ENCODE measurements at places on chromosomes 2 and 18.
A peak's percentile ranks its signal among the peaks of the same experiment; 100 is the strongest.

DNA sequence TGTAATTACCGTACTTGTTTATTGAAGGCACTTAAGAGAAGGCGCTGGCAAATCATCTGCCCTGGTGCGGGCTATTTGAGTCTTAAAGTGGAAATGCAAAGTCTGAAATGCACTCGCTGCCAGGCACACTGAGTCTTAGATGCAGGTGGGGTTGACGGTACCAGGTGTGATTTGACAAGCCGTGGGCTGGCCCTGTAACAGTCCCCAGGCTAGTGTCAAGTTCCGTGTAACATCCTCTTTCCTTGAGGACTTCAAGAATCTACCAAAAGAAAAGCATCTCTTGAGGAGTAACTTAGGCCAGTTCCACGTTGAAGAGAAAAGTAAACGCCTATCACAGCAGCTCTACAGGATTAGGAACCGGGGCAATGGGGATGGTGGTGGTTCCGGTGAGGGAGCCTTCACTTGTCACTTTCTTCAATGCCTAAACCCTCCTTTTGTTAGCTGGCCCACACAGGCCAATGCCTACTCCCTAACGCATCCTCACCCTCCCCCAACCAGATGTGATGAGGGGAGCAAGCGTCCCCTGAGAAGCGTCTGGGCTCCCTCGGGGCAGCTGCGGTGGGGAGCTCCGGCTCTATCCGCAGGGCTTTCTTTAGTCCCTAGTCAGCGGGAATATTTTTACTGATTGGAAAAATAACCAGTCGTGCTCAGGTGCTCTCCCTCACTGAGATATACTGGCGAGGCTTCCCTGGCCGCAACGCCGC, 1.5 kb upstream of the UGP2 start:
- DNase-seq, result no peak

DNA sequence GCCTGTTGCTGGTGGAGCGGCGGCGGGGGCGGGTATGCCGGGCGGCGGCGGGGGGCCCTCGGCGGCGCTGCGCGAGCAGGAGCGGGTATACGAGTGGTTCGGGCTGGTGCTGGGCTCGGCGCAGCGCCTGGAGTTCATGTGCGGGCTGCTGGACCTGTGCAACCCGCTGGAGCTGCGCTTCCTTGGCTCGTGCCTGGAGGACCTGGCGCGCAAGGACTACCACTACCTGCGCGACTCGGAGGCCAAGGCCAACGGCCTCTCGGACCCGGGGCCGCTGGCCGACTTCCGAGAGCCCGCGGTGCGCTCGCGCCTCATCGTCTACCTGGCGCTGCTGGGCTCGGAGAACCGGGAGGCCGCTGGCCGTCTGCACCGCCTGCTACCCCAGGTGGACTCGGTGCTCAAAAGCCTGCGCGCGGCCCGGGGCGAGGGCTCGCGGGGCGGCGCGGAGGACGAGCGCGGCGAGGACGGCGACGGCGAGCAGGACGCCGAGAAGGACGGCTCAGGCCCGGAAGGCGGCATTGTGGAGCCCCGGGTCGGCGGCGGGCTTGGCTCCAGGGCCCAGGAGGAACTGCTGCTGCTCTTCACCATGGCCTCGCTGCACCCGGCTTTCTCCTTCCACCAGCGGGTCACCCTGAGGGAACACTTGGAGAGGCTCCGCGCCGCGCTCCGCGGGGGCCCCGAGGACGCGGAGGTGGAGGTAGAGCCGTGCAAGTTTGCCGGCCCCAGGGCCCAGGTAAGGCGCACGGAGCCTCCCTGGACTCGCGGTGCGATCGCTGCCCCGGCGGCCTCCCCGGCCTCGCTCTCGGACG, 1.0 kb downstream of the ZCCHC2 start:
- DNase-seq, result peak; percentile 67

- no peak for DNase-seq
Observed at GRCh38 chr18:71625556-71626090, 918.5 kb downstream of the CBLN2 start.

GRCh38 chr2:183035954-183036669, 2.1 kb downstream of the NCKAP1 start:
- no peak for DNase-seq

- DNase-seq, result no peak
Observed at GRCh38 chr2:30886080-30886479, 78.8 kb upstream of the CAPN13 start.

DNA sequence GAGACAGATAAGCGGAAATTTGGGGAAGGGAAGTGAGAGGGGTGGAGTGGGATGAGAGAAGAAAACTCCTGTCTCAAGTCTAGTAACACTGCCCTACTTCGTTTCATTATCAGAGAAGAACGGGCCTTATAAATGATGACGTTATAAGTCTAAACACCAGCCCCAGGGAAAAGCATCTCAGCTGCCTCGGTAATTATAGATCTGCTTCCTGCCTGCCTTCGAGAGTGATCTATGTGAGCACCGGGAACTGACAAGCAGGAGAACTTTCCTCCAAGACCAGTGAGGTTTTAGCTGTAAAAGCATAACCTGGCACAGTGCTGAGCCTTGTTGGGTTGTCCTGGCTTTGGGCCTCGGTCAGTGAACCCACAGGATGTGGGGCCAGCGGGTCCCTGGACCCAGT, 227.9 kb upstream of the SIX2 start:
- no peak for DNase-seq

- DNase-seq, result no peak
Observed at GRCh38 chr2:118807668-118808428, 39.6 kb downstream of the EN1 start.

- no peak for DNase-seq
Observed at GRCh38 chr18:51059969-51060368, 30.0 kb downstream of the SMAD4 start.

DNA sequence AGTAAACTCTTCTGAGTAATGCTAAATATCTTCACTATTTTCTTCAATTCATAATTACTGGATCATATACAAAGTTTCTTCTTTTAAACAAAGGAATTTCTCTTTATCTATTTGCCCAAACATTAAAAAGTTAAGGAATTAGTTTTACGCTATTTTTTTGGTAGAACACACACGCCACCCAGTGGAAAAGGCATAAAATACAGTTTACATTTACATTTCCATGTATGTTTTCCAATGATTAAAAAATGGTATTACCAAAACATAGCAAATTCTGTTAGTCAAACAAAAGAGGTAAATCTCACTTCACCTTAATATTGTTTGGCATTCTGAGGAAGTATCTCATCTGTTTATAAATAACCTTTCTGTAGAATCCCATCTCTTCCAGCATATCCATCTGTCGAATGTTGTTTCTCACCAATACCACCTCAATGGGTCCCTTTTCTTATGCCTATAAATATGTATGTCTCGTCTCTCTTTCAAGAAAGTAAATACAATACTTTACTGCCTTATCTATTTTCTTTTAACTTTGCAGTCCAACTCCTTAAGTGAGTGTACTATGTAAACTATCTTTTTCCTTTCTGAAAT, 7.2 kb downstream of the BOLL start:
- no peak for DNase-seq

DNA sequence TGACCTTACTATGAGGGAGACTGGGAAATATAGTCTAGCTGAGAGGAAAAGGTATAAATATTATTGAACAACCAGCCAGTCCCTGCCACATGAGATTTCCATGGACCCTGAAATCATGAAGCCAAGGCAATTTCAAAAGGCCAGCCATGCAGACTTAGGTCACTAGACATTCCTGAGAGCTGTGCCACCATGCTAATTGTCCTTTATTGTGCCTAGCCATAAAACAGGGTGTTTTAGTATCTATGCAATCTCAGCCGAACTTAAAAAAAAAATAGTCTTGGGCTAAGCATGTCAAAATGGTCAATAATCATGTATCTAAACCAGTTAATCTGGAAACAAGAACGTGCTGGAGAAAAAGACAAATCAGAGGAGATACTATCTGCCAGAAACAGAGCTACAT, 269.5 kb downstream of the LNPK start:
- no peak for DNase-seq

DNA sequence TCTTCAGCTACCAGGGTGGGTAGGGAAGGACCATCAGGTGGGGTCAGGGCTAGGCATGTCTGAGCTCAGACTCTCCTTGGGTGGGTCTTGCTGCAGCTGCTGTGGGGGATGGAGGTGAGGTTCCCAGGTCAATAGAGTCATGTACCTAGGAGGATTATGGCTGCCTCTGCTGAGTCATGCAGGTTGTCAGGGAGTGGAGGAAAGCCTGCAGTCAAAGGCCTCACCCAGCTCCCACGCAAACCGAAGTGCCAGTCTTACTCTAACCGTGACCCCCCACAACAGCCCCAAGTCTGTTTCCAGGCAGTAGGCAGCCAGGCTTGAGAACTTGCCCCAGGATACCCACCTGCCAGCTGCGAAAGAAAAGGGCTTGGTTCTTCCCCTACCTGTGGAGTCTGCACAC, 113.6 kb upstream of the GALNT5 start:
- DNase-seq, result no peak

DNA sequence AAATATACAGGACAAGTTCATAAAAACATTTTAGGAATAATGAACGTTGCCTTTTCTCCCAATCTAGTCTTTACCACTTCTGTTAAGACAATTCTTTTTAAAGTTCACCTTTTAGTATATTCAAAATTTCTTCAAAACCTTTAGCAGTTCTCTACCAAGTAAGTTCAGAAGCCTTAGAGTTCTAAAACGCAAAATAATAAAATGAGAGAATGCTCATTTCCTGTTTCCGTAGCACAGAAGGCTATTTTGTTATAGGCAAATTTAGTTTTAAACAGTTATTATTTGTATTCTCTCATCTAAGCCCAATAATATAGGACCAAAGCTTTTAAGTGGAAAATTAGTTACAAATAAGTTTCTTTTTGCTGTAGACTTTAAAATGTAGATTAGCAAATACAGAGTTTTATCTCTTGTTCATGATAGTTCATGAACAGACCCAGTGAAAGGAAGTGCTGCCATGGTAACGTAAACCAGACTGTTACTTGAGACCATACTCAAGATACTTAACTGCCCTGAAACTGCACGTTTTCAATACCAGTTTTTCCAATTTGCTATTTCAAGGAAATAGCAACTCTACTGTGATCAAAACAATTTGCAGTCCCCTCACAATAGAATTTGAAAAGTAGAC, 173.1 kb upstream of the STON1 start:
- no peak for DNase-seq

GRCh38 chr2:135647836-135648579, 93.6 kb upstream of the UBXN4 start:
- no peak for DNase-seq

- DNase-seq, result peak; percentile 77
Observed at GRCh38 chr18:76518123-76518859, 23.2 kb upstream of the ZNF516 start.

Data from right hindlimb (tissue), 1 donor.